ENCODE measurements at places on chromosomes 2 and 18.

DNA sequence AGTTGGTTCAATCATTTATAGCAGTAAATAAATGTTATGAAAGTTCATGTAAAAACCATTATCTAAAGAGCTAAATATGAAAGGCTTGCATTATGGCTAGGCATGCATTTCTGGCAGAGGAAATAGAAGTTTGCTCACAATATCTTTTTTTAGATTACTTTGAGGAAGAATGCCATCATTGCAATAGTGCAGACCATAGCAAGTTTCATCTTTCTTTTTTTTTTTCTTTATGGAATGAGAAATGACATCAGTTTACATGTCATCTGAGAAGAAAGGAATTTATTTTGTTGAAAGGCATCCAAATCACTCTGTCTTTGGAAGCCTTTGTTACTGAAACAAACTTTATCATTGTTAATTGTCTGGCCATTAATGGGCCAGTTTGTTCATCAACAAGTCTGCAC is 74.5 kb upstream of the NCKAP5 start:
- no peak for DNase-seq

DNA sequence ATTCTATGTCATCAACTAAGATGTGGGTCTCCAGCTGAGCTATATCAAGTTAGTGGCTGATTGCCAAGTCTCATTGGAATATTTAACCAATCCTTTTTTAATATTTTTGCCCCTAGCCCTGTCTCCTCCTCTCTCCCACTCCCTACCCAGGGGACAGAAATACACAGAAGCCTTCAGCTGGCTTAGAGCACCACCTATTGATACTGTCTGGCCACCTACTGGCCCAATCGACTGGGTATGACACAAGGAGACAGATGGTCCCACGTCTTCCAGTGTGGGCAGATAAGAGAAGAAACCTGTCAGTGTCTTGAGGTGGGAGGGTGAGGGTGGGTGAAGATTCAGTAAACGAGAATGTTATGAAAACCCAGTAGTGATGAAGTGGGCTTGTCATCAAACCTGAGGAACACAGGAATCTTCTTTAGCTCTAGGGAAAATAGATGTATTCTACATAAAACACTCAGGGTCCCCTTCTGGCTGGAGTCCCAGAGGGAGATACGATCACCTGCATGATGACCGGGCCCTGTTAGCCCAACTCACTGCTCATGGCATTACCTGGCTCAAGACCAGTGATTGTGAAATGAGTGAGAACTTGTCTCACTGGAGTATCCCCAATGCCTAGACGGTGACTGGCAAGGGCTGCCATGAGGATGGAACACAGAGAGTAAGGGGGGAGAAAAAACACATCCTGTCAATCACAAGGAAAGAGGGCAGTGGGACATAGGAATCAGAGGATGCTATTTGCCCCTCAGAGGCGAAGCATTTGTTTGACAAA is 26.7 kb downstream of the POLR1A start:
- no peak for DNase-seq

GRCh38 chr2:9082158-9082557 is 78.7 kb upstream of the MBOAT2 start:
- no peak for DNase-seq

DNA sequence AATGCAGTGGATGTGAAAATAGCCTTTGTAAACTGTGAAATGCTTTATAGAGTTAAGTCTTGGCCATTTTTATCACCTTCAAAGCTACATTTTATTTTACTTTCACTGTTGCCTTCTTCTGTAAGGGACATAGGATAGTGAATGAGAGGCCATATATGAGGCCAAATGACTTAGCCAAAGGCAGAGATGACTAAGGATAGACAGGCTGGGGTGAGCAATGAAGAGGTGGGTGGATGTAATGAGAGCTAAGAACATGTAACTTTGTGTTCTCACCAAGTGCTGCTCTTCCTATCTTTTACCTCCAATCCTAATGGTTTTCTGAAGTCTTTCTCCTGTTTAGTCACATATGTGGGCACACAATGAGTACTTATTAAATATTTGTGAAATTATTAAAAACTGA is 101.9 kb downstream of the MBD5 start:
- DNase-seq = no peak

Measured in stimulated activated CD8-positive, alpha-beta memory T cell treated with anti-CD3 and anti-CD28 coated beads, Interleukin-2, amount 100 ng/mL, for 1 hour (primary cell).